ENCODE measurements at places on chromosomes 16 and 17.
A peak's percentile ranks its signal among the peaks of the same experiment; 100 is the strongest.

DNA sequence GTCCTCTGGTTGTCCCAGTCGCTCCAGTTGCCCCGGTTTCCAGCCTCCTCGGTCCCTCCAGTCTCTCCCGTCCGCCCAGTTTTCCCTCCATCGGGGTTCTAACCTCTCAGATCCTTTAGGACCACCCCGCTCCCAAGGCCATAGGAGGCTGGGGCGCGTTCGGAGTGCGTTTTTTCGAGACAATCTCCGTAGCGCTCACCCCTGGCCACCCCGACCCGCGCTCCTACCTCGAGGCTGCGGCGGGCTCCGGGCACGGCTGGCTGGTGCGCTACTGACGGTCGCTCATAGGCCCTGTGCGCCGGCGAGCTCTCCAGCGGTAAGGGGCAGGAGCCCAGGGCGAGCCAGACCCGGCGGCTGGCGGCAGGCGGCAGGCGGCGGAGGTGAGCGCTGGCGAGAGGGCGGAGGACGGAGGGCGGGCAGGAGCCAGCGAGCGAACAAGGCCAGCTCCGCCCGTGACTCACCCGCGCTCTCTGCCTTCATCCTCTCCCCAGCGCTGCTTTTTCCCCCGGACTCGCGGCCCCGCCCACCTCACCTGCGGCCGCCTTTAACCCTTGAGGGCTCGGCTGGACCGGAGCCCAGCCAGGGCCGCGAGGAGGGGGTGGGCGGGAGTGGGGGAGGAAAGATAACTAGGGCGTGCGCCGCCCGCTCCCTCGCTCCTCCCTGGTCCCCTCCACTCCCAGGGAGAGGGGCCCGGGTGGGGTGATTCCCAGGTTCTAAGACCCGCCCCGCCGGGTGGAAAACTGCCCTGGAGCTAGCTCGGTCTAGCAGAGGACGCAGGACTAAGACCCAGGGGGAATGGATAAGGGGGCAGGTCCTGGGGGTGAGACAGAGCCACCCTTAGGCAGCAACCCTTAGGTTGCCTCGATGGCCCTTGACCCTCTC is at the start of gene SP6:
TSS of gene SP6 (minus strand) at position 472 of the 882 bp plus-strand sequence. CDS start 2,734 bp downstream, outside the sequence.
- peak; percentile 73 for DNase-seq

DNA sequence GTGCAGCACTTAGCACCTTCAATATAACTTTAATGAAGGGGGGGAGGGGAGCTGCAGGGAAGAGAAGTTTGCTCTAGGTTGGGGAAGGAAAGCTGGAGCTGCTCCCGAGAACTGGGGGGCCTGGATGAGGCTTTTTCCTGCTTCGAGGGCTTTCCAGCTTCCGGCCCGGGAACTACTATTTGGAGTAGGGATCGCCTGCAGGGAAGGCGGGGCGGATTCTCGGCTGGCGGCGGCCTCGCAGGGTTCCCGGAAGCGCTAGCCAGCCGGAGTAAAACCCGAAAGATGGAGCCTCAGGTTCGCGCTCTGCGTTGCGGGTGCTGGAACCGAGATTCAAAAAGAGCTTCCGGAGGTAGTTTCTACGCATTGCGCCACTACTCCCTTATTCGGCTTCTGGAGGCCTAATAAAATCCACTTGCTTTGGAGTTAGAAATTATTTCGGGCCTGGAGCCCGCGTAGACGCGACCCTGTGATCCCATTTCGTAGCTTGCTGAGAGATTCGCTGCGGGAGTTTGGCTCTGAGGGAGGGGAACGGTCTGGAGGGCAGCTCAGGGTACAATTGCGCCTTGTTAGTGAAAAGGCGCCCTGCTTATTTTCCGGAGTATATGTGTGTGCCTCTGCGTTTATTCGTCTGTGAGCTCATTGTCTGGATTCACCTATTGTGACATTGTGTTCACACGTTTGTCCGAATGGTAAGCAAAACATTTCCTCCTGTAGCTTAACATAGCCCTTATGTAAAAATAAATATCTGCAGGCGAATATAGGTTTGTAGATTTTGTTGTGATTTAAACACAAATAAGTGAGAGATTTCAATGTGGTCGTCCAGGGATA is 652 bp downstream of the PRAC2 start:
- DNase-seq, result no peak

GRCh38 chr17:13943909-13944308 is 125.4 kb upstream of the COX10 start:
- DNase-seq, result no peak

DNA sequence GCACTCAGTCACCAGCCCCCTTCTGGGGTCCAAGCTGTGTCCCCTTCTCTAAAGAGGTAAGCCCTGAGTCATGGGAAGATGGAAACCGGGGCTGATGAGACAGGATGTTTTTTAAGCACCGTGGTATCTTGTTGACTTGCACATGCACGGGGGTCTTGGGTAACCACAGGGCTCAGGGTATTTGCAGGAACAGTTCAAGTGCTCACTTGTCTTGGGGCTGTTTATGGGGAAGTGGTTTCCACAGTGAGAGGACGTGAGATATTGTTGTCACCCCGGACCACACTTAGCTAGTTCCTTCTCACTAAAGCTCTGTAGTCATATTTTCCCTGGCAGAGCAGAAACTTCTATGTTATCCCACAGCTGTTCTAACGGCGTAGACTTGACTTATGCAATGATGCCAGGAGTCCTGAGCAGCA is 7.7 kb downstream of the CCL3L1 start:
- DNase-seq, result no peak

DNA sequence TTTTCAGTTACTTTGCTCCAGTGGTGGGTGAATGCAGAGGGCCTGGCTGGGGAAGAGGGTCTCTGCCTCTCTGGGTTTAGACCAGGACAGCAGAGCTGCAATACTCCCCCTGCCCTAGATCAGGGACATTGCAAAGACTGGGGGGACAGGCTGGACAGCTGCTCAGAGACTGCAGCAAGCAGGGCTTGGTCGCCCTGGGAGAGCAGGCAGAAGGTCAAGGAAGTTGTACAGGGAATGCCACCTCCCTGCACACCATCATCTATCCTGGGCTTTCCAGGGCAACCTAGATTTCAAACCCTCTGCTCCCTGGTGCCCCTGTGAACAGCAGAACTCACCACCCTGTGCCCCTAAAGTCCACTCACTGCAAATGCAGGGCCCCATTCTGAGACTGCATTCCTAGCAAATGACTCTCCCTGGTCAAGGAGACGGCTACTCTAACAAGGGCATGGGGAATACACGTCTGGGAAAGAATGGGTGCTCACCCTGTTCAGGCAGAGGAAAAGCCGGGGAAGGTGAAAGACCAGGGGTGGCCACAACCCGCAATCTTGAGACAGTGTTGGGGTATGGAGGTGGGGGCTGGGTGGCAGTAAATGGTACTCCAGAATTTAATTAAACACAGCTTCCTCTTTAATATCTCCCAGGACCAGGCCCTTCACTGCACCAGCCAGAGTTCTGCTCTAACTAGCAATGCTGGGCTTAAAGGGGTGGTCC is 1.0 kb downstream of the KIFC3 start:
- DNase-seq, result no peak

DNA sequence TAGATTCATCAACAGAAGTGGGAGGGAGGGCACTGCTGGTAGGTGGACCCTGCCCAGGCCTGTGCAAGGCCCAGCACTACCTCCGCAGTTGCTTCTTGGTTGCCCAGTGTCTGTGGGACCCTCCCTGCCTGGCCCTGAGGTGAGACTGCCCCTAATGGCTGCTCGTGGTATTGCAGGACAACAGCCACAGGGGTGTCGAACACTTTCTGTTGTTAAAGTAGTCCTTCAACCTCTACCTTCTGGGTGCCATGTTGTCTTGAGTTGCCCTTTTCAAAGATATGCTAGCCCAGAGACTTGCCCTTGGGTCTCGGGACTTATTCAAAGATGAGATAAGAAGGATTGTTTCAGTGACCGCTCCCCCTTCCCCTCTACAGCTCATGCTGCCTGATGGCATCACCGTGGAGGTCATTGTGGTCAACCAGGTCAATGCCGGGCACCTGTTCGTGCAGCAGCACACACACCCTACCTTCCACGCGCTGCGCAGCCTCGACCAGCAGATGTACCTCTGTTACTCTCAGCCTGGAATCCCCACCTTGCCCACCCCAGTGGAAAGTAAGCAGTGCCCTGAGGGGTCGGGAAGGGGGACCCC is 29.1 kb downstream of the AKAP1 start:
- DNase-seq, result no peak

GRCh38 chr16:51359141-51359955 is 208.3 kb upstream of the SALL1 start:
- DNase-seq, result no peak

DNA sequence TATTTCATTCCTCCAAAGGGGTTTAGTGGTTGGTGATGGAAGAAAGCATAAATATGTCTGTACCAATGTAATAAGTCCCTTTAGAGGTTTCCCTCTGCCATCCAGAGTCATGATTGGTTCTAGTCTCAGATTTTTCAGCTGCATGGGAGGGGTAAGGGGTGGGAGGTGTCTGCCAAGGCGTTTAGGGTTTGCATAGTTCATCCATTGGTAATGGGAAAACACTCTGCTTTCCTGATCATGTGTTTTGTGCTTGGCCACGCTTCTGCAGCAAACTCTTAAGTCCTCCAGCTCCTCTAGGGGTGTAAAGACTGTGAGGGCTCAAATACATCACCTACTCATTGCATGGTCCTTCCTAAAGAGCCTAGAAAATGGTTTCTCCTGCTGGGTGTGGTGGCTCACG is 29.8 kb downstream of the LIG3 start:
- no peak for DNase-seq

- no peak for DNase-seq
These were observed 11.5 kb downstream of the HAPSTR1 start for GRCh38 chr16:9102943-9103342.

Measured in NCI-H2081 (cell line).